Upper lobe of right lung (tissue), 1 donor: ENCODE measurements at places on chromosomes 2 and 18. TPM values are rescaled to one million over a fixed set of nuclear protein-coding genes. Genes with fewer than 3 reads are reported as not detected.

Gene HAAO
- total RNA-seq, result 6.4 TPM

Gene SKOR2
- not detected for total RNA-seq

GRCh38 chr2:105834931-105835330 lies 90.2 kb downstream of the NCK2 start:
- no peak for DNase-seq

DNA sequence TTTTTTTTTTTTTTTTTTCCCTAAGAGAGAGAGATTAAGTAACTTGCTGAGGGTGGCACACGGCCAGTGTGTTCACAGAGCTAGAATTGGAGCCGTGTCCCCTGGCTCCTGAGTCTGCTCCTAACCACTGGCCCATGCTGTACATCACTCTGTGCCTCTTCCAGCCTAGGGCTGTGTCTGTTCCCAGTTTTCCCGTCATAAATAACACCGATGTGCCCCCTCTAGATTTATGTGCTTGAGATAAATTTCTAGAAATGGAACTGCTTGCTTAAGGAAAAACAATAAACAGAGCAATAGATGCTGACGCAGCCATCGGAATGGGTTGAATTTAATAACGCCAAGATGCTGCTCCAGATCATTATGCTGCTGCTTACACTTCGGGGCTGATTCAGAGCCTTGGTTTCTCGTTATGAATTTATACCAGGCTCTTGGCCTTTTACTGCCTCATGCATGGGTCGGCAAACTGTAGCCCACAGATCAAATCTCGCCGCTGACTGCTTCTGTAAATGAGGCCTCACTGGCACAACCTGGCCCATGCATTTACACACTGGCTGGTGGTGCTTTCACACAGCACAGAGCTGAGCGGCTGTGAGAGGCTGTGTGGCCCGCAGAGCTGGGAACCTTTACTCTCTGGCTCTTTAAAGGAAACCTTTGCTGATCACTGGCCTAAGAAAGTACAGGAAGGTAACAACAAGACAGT lies 58.1 kb downstream of the NDUFA10 start:
- no peak for DNase-seq

DNA sequence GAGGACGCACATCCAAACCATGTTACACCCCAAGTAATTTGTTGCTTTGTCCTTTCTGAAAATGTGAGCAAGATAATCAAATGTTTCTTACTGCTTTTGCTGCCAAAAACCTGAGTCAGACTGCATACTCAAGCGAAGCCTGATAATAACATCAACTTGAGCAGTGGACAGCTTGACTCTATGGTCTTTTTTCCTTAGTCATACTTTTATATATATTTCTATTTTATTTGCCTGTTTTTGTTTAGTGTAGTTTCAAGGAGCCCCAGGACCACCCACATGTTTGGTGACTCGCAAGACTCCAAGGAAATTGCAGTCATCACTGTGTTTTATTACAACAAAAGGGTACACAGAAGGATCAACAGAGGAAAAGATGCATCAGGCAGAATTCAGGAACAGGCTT lies 688.4 kb upstream of the PIK3C3 start:
- DNase-seq, result no peak
